ENCODE measurements at places on chromosomes 5 and 9.

DNA sequence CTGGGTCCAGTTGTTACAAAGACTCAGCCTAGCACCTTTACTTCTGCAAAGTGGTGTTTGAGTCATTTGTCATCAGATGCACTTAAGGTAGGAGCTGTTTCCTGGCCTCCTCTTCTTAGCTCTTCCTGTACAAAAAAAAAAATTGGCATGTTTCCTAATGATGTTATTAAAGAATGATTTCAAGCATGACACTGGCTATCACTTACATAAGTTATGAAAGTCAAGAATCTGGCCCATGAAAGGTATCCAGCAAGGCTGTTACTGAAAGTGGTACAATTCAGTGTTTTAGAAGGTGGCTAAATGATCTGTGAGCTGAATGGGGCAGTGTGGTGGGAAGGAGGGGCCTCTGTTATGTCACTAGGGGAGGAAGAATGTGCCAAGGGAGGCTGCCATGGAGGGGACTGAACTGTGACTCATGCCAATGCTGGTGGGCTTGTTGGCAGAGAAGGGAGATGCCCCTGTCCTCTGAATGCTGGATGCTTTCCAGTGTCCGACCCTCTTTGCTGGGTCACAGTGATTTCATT lies 175.1 kb upstream of the MAP1B start:
- DNase-seq, result no peak

DNA sequence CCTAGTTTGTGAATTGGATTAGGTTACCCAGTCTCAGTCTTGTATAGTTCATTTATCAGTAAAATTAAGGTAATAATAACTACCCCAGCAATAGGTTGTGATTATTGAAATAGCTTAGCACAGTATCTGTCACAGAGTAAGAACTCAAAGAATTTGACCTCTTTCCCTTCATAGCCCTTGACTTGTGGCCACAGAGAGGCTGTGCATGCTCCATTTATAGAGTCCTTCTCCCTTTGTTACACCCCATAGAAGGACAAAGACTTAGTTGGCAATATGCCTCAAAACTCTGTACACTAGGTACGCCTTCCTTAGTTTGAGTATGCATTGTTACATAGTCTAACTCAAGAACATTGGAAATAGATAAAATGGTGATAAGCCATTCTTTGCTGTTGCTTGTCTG lies 257.2 kb downstream of the KCTD16 start:
- no peak for DNase-seq

DNA sequence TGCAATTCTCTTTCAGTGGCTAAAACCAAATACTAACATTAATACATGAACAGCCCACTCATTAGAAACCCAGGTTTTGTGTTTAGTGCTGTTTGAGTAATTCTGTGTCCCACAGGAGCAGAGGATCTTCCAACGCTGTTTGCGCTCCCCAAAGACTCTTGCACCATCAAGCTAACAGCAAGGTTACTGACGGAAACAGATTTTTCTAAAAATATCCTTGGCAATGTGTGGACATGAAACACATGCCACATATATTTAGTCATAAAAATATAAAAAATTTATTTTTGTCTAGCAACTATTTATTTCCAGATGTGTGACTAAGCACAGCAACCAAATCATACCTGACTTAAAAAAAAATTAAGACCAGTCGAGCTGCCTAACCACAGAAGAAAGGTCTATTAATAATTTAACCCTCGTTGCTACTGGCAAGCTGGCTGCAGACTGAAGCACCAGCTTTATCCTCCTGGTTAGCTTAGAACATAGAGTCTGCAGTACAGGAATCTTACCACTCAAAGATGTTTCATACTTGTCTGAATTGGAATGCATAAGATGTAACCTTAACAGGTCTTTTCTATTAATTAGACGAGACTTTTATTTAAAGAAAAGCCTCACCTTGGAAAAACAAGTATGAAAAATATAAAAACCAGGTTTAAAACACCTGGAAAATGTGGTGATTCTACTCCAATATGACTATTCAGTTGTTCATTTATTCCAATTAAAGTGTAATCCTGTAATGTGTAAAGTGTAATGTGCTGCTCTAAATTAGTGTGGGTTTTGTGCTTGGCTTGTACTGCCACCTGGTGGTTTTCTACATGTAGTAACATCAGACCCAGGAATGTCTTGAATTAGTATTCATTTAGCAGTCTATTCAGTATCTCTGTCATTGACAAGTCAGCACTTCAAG lies 272.5 kb downstream of the EPB41L4A start:
- no peak for DNase-seq

- DNase-seq, result no peak
Observed at GRCh38 chr5:68331192-68332079, 115.9 kb downstream of the PIK3R1 start.

DNA sequence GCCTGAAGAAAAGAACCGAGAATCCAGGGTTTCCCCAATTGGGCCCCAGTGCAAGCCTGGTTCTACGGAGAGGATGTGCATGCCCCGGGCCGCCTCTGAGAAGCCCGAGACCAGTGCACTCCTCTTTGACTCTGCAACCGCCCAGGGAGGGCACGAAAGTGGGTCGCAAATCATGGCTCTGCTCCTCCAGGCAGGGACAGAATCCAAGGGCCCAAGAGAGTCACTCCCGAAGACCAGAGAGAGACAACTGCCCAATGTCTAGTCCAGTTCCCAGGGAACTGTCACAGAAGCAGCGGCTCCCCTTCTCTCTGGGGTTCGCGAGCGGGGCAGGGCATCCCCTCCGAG lies 107.8 kb downstream of the PSD2 start:
- no peak for DNase-seq

GRCh38 chr9:115601434-115601833 lies 483.5 kb upstream of the TNC start:
- DNase-seq, result no peak

DNA sequence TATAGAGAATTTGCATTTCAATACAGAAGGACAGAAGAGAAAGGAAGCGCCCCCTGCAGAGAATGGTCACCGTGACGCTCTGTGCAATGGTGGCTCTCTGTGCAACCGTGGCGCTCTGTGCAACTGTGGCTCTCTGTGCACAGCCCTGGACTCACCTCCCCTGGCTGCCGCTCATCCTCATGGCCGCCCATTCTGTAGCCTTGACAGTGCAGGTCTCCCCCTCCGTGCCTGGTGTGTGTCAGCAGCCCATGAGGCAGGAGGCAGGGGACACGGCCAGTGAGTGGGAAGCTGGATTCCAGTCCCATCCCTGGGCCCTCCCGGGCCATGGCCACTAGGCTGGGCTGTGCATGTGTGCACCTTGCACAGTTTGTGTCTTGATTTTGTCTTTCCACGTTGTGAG lies 12.0 kb downstream of the EXOC3 start:
- DNase-seq, result no peak

DNA sequence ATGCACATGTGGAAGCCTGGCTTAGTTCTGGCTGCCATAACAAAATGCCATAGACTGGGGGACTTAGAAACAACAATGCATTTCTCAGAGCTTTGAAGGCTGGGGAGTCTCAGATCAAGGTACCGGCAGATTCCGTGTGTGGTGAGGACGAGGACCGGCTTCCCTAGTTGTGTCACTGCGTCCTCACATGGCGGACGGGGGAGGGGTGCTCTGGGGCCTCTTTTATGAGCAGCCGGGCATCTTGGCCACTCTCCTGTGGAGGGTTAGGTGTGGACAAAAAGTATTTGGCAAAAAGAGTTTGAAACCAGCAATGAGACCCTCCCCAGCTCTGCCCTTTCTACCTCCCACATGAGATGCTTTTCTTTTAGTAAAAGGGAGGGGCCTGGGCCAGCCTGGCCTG lies 118.5 kb upstream of the LPCAT1 start:
- no peak for DNase-seq

- DNase-seq, result no peak
Observed at GRCh38 chr5:143168921-143169810, 234.3 kb downstream of the NR3C1 start.

DNA sequence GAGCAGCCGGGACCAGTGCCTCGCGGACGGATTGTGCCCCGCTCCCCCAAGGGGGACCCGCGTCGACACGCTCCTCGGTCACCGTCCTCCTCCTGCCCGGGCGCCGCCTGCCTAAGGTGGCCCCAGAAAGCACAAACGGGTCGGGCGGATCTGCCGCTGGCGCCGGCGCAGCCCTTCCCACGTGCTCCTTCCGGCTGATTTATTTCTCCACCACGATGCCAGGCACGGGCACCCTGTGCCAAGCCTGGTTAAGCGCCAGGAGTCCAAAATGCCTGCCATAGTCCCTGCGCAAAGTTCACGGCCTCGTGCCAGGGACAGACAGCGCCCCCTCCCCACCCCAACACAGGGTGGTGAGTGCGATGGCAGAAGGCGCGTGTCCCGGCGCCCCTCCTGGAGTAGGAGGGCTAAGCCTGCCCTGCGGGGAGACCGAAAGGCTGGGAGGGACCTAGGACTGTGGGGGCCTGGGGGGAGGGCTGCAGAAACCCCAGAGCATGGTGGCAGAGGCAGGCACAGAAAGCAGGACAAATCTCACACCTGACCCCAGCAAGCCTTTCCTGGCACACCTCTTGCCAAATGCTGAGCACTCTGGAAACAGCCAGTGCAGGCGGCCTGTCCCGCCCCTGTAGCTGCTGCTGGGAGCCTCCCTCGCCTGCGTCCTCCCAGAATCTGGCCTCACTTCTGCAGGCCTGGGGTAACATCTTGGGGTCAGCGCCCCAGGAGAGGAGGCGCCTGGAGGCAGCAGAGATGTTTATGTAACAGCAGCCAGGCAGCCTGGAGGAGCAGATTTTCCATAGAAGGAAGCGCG lies 1.1 kb upstream of the NOTCH1 start:
- peak; percentile 36 for DNase-seq

DNA sequence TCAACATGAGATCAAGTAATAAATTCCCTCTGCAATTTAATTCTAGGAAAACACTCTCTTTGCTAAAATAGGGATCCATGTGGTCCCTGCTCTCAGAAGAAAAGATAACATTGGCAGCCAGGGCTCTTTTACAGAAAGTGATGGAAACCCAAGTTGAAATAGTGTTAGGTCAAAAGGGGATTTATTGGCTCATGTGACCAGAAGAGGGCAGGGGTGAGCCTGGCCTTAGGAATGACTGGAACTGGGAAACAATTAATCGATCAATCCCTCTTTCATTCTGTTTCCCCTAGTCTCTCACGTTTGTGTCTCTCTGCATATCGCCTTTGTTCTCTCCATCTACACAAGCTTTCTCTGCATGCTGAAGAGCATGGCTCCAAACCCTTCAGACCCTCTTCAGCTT lies 58.3 kb upstream of the ALDH1B1 start:
- DNase-seq, result no peak

- DNase-seq, result no peak
Observed at GRCh38 chr5:140883373-140883772, 1.4 kb downstream of the PCDHA13 start.

- no peak for DNase-seq
Observed at GRCh38 chr9:26955222-26955903, 849 bp upstream of the IFT74 start.

DNA sequence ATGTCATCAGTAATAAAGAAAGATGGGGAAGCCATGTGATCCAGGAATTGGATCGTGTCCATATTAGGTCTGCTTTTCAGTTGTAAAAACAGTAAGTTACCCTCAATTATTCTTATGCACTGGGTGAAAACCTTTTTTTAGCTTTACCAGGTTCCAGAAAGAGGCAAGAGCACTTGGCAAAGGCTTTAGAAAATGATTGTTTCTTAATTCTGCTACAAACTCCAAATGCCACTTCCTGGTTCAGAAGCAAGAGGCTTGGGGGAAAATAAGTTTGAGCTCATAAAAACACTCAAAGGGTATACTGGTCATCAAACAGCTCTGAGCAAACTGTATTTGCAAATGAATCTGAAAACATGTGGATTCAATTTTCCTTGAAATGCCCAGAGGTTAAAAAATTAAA lies 615.6 kb downstream of the EBF1 start:
- no peak for DNase-seq

DNA sequence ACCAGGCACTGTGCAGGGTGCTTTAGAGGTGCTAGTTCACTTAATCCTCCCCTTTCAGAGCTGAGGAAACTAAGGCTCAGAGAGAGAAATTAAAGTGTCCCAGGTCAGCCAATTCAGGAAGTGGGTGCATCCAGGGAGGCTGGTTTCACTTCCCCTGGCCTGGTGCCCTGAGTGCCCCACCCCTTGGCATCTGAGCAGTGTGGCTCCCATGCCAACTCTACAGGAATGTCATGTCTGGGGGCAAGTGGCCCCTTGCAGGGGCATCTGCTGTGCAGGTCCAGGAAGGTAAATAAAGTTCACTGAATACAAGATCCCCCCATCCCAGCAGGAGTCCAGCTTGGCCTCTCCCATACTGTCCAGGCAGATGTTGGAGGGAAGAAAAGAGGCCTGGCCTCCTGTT lies 4.4 kb upstream of the N4BP3 start:
- no peak for DNase-seq

- no peak for DNase-seq
Observed at GRCh38 chr9:110116543-110116885, 91.4 kb downstream of the C9orf152 start.

DNA sequence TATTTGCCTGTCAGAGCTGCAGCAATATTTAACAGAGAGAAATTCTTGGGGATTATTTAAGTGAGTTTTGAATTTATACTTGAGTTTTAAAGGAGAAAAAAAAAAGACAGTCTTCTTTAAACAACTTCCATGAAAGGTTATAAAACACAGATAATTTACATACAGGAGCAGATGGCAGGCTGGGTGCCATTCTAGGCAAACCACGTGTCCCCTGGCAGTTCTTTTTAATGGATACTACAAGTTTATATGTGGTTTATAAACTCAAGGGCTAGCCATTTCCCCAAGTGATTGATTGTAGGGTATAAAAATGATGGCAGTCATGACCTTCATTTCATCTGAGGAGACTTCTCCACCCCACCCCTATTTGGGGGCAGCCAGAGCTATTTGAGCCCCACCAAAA lies 166.6 kb downstream of the FSTL4 start:
- no peak for DNase-seq

DNA sequence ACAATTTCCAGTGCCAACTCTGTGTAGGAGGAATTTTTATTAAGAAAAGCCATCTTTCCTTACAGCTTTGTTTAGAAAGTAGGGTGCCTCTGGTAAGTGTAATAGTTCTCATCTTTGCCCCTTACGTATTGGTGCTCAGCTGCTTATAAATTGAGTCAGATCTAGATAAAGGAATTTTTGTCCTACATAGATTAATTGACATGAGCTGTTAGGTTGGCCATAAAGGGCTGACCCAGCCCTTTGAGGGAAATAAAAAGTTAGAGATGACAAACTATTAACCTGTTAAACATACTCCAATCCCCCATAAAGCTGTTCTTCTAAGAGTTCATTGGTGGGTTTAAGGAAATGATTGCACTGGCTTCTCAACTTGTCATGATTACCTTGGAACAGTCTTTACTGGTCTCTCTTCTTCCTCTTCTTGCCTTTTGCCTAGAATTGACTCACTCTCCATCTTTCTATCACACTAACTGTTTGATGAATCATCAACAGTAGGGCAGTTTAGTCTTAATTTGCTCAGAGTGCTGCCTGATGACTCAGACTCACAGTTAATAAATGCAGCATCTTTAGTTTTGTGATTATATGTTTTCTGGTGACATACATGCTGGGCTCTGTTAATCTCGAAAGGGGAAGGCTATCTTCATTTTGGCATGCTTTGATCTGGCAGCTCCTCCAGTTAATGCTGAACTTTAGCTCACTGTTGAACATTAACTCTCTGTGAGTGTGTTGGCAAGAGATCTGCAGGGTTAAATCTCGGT lies 51.7 kb downstream of the ARHGAP26 start:
- no peak for DNase-seq

Data from T-helper 17 cell (primary cell).